ENCODE measurements at places on chromosomes 1 and 21. TPM values are rescaled to one million over a fixed set of nuclear protein-coding genes. Genes with fewer than 3 reads are reported as not detected.
A peak's percentile ranks its signal among the peaks of the same experiment; 100 is the strongest.

PDZK1IP1 gene
- not detected for total RNA-seq

PRR9 gene
- not detected for total RNA-seq

AKT3 gene
- 25.9 TPM for total RNA-seq

FCGR2B gene
- not detected for total RNA-seq

PKNOX1 gene
- total RNA-seq, result 10.3 TPM

SPRR2D gene
- total RNA-seq, result not detected

PPIE gene
- 50.8 TPM for total RNA-seq

CFAP74 gene
- not detected for total RNA-seq

C8A gene
- not detected for total RNA-seq

MAGI3 gene
- total RNA-seq, result 26.9 TPM

MIGA1 gene
- total RNA-seq, result 7.8 TPM

CHRM3 gene
- 4.5 TPM for total RNA-seq

CD1E gene
- total RNA-seq, result not detected

DNA sequence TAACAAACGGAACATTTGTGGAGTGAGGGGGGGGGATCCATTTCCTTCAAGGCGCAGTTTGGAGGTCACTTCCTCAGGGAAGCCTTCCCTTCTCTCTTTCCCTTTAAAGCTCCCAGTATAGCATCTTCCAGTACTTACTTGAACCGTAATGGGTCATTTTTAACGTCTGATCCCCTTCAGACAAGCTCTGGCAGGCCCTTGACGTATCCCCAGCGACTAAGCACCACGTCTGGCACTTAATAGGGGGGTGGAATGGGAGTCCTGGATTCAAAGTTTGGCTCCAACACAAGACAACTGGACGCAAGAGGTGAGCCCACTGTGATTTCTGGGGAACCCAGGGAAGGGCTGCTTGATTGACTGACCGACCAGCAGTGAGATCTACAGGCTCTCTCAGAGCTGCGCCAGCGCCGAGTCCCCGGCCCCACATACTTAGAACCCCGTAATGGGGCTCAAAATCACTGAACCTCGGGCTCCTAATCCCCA is 441 bp downstream of the YARS1 start:
- no peak for DNase-seq

- DNase-seq, result peak; percentile 88
These were observed 56.2 kb downstream of the ST3GAL3 start for GRCh38 chr1:43763497-43763973.

- DNase-seq, result no peak
These were observed 27.6 kb downstream of the FAAH start for GRCh38 chr1:46421739-46422138.

DNA sequence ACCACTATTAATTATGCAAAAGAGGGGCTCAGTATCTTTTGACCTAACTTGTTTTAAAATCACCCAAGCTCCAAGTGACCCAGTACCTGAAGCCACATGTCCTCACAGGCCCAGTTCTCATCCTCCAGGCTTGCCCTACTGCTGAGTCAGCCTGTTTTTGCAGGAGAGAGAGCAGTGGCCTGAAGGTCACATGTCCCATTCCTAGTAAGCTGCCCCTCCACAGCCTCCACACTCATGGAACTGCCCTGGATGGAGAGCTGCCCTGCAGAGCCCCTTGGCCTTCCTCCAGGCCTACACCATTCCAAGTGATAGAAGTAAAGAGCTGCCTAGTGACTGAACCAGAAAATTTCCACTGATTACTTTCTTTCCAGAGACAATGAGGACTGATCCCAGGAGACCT is 139.8 kb upstream of the ST6GALNAC5 start:
- no peak for DNase-seq

DNA sequence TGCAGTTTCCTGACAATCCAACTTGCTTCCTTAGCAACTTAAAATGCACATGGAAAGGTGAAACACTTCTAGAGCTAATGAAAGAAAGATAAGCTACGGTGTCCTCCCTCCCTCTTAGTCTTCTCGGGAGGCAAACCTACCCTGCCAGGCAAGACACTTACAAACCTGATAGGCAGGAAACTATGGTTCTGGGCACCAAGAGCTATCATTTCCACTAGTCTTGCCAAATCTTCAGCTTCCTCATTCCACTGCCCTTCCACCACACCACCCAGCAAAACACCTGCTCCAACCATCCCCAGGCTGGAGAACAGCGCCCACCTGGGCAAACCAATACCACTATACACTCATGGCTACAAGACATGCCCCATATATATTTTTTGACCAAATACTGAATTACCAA is 15.2 kb downstream of the NDC1 start:
- DNase-seq, result no peak

DNA sequence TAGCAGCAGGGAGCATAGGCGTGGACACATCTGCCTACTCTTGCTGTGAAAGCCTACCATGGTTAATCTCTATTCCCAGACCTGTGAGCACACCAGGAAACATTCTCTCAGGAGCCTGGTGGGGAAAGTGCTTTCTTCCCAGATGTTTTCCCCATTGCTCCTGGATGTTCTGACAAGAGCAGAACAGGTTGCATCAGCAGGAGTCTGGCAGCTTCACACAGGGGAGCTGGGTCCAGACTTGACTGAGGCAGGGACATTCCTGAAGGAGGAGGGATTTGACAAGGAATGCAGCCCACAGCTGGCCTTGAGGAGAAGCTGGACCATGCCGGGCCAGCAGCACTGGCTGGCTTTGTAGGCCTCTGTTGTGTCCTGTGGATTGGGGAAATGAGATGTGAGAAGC is 21.0 kb upstream of the ARTN start:
- peak; percentile 46 for DNase-seq

- DNase-seq, result no peak
These were observed 103.5 kb downstream of the SIK1 start for GRCh38 chr21:43323244-43324005.

GRCh38 chr21:44856131-44856530 is 17.4 kb downstream of the PTTG1IP start:
- no peak for DNase-seq

DNA sequence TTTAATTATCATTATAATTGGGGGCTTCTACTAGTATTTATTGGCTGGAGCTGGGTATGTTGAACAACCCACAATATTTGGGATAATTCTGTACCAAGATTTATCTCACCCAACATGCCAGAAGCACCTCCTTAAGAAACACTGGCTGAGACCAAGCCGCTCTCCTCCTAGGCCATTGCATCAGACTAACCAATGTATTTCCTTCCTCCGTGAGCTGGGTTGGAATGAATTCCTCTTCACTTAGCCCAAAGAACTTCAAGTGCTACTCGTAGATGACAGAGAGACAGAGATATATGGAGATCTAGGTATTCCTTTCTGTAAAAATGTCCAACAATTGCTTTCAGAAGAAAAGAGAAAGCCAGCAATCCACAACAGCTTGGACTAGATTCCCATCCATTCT is 87.2 kb upstream of the ETS2 start:
- DNase-seq, result no peak

DNA sequence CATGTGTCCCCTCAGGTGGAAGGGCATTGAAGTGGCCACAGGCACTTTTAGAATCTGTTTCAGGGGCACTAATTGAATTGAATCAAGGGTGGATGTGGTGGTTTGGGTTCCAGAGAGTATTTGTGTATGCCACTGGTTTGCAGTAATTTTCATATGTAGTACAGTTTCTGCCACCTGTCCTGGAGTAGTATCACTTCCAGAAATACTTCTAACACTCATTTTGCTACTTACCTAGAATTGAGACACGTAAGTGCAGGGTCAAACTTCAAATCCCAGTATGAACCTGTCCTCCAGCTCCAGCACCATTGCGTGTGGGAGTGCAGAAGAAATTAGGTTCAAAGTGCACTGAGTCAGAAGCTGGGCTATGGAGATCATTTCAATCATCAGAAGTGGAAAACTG is 26.8 kb downstream of the RSPH1 start:
- DNase-seq, result no peak

DNA sequence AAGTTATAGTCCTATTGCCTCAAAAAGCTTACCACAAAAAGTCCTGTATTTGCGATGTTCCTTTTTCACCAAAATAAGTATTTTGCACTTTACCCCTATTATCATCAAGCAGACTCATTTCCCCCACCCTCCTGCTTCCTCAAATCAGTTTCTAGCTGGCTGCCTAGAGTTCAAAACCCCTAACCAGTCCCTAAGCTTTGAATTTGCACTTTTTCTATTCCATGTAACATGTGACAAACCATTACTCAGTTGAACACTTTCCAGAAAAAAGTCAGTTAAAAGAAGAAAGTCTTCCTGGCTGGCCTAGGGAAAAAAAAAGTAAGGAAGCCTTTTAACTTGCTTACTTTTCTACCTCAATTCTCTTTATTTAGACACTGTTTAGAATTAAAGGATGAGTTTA is 8.2 kb downstream of the CEP170 start:
- no peak for DNase-seq

DNA sequence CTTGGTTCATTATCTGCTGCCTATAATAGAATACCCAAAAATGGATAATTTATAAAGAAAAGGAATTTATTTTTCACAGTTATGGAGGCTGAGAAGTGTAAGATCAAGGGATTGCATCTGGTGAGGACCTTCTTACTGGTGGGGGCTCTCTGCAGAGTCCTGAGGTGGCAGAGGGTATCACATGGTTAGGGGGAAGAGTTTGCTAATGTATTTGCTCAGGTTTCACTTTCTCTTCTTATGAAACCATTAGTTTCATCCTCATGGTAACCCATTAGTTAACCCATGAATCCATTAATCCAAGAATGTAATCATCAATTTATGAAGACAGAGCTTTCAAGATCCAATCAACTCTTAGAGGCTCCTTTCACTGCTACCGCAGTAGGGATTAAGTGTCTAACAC is 120.6 kb downstream of the DNM3 start:
- DNase-seq, result no peak

DNA sequence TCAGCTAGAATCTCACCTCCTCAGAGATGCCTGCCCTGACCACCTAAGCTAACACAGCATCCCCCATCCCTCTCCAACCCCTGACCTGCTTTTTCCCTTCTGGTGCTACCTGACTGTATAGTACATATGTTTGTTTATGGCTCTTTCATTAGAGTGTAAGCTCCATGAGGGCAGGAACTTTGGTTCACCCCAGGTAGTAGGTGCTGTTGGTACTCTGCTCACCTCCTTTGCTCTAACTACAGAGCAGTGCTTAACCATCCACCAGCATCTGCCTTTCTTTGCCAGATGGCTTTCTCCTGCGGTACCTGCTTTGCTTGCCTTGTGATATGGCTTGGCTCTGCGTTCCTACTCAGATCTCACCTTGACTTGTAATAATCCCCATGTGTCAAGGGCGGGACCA is 18.7 kb upstream of the BLACAT1 start:
- DNase-seq, result no peak

DNA sequence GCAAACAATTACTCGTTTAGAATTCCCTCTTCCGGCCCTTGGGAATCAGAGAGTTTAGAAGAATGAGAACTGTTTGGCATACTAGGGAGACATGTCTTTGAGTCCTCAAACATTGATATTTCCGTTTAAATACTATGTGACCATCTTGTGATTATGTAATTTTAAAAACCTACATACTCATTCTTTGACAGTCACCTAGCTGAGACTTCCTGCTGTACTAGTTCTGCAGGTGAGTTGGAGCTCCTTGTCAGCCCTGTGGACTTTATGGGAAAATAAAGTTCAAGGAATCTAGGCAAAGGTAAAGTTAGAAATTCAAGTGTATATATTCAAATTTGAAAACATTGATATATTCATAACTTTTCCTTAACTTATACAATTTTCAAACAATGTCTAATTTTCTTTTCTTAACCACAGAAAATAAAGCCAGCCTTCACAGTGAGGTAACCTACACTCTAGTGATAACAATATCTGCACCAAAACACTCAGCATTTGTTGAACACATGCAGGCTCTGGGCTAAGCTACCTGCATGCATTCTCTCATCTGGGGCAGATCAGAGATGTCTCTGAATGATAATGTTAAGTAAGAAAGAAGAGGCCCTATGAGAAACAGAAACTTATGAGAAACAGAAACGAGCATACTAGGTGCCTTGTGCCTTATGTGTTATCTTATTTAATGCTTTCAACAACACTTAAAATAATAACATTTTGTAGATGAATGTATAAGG is 67.0 kb upstream of the BACE2 start:
- DNase-seq, result no peak

GRCh38 chr1:154325583-154326545 is 539 bp downstream of the ATP8B2 start:
- DNase-seq, result peak; percentile 92

DNA sequence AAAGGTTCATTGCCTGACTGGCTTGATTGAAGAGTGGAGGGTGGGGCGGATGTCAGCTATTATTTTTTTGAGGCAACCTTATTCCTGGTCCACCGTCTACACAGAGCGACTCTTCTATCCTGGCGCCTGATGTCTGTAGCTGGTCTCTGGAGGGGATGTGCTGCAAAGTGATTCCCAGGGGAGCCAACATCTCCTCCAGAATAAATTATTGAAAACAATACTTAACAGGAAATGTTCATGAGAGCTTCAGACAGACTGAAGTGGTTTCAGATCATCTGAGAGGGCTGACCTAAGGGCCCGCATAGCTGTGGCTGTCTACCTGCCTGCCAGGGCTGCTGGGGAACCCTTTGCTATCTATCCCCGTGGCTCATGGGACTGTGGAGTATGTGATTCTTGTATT is 66.7 kb downstream of the TEX35 start:
- no peak for DNase-seq

- DNase-seq, result no peak
These were observed 23.0 kb downstream of the LRRC8B start for GRCh38 chr1:89547563-89548116.

DNA sequence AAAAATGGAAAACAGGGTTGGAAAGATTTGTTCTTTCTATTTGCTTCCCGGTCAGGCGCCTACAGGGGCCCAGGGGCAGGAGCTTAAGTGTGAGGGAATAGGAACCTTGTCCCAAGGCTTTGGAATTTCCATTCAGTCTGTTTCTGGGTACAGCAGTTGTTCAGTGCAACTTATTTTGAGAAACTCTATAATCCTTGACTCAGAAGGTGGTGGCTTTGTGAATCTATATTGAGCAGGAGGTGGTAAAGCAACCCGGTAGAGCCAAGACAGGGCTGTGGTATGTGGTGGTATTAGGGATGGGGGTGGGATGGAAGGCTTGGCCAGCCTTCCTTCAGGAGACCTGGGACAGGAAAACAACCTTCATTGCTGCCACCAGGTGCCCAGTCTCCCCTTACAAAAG is 20.0 kb downstream of the GJA5 start:
- DNase-seq, result no peak

- DNase-seq, result peak; percentile 67
These were observed at the start of gene ZNF436 for GRCh38 chr1:23369335-23370013. TSS of gene ZNF436 (minus strand) at chr1:23369836. CDS start at chr1:23368005, 1,831 bp downstream.

- peak; percentile 59 for DNase-seq
These were observed 116.7 kb downstream of the CDC7 start for GRCh38 chr1:91617285-91617765.

- DNase-seq, result no peak
These were observed 8.1 kb downstream of the TOR3A start for GRCh38 chr1:179089827-179090482.

- DNase-seq, result no peak
These were observed 978 bp downstream of the PRDM15 start for GRCh38 chr21:41877901-41878830.

DNA sequence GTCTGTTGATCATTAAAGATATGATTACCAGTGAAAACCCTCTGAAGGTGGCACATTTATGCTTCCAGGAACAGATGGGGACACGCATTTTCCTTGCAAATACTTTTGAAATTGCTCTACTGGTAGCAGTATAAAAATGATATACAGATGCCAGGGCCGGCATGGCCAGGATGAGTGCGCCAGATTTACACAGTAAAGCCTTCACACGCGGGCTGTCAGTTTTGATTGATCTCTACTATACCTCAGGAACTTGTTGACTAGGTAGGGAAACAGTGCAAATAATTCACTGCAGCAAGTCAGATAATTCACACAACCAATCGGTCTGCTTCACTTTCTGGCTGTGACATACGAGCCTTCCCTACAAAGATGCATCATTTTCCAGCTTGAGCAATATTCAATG is 123.2 kb upstream of the BARHL2 start:
- no peak for DNase-seq

GRCh38 chr1:186884251-186884650 is 55.5 kb downstream of the PLA2G4A start:
- no peak for DNase-seq
